Cortex of kidney (tissue), 1 donor: ENCODE measurements at places on chromosomes 3 and 15.

DNA sequence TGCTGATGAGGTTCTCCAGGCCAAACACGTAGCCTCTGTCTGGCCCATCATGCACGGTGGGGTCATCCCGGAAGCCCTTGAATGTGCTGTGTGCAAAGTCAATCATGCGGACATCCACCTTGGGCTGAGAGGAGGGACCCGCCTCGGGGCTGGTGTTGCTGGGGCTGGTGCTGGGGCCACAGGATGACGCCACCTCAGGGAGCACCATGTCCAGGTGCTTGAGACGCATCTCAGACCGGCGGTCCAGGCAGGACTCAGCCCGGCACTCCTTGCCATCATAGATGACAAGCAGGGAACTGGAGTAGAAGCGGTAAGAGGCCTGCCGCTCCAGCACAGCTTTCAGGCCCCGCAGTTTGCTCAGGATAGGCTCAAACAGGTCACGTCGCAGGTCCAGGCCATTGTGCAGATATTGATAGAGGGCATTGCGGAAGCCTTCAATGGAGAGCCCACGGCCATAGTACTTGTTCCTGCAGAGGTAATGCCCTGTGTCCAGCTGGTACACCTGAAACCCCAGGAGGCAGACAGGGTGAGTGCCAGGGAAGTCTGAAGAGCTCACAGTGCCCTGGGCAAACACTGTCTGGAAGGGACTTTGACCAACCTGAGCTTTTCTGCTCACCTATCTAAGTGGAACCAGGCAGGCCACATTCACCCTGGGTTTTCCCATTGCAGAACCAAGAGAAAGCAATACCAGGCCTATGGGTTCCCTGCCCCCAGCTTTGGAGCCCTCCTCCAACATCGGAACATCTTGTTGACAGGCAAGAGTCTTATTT, 3.6 kb upstream of the GMPPB start:
- no peak for DNase-seq

DNA sequence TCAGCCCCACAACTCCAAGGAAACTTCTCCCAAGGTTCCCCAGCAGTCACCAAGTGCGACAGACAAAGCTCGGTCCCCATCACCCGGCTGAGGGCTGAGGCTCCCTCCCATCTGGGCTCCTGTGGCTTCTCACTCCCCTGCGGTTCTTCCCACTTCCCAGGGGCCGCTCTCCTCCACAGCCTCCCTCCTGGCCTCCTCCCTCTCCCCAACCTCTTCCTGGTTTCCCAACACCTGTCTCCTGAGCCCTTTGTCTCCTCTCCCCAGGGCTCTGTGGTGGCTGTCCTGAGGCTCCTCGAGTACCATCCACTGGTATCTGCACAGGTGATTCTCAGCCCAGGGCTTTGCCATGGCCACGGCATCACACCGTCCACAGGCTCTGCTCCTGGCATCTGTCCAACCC, 113.2 kb upstream of the NSMCE3 start:
- no peak for DNase-seq

DNA sequence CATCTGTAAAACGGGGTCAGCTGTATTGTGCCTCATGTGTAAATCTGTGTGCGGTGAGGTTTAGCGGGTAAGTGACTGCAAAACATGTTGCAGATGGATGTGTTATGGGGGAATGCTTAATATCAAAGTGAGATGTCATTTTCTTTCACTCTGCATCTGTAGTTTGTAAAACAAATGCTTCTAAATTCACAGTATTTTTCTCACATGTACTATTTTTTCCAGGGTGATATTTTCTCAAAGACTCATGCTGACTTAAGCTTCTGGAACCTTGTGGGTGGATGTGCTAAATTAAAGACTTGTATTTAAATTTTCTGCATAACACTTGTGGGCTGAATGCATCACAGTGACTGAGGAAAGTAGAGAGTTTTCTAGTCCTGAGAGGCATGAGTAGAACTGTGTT, 115.2 kb upstream of the TP63 start:
- DNase-seq = no peak

DNA sequence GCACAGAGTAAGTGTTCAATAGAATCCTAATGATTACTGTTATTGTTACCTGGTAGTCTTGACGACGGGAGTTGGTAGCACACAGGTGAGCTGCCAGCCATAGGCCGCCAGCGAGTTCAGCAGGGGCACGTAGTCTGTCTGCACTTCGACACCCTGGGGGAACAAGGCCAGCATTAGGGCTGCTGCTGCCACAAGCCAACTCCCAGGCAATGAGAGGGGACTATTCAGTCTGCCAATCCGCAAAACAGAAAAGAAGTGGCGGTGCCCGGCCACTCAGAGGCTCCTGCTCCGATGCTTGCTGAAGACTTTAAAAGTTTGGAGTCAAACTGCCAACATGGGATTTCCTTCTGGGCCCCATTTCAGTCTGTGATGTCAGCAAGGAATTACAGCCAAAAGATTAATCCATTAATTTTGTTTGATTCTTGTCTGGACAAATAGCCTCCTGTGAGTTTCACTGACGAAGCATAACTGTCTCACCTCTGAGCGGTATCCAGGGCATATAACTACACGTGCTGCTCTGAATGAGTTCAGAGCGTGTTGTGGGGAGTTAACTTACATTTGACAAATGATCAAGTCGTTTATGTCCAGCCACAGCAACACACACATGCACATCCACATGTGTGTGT, 61.8 kb downstream of the OXNAD1 start:
- no peak for DNase-seq

GRCh38 chr15:96418146-96418545, 87.6 kb downstream of the NR2F2 start:
- DNase-seq = no peak

DNA sequence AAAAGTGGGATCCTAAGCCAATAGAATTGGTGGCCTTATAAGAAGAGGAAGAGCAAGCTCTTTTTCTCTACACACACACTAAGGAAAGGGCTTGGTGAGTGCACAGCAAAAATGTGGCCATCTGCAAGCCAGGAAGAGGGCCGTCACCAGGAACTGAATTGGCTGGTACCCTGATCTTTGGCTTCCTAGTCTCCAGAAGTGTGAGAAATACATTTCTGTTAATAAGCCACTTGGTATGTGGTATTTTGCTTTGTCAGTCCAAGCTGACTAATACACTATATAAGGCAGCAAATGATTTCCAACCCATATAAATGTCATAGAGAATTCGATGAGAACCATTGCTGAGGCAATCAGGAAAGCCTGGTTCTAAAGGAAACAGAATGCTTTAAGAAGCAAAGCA, 816.3 kb upstream of the SEMA6D start:
- no peak for DNase-seq

DNA sequence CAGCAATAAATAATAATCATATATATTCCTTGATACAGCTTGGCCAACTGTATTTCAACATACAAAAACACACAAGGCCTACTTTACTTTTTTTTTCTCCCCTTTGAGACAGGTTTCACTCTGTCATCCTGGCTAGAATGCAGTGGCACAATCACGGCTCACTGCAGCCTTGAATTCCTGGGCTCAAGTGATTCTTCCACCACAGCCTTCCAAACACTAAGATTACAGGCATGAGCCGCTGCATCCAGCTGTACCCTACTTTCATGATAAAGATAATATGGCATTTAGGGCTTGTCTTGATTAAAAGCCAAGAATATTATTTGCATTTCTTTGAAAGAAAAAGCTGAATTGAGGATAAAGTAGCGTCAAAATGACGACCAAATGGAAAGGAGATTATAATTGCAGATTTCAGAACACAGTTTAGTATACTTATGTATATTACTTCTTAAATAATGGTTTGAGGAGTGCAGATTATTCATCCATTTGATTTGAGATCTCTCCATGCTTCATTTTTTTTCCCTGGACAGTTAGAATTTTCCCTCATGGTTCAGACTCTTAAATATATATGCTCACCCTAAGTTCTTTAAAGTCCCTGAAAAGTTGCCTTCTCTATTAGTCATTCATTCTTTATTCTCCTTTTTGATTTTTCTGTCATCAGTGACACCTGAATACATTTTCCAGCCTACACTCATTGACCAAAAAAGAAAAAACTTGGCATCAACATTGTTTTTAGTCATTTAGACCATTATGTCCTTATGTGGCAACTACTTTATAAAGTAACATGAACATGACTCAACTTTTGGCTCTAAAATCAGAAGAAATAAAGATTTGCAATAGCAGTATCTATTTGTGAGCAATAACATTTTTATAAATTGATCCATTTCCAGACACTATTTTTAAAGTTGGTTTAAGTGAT, 48.5 kb upstream of the MLF1 start:
- no peak for DNase-seq

DNA sequence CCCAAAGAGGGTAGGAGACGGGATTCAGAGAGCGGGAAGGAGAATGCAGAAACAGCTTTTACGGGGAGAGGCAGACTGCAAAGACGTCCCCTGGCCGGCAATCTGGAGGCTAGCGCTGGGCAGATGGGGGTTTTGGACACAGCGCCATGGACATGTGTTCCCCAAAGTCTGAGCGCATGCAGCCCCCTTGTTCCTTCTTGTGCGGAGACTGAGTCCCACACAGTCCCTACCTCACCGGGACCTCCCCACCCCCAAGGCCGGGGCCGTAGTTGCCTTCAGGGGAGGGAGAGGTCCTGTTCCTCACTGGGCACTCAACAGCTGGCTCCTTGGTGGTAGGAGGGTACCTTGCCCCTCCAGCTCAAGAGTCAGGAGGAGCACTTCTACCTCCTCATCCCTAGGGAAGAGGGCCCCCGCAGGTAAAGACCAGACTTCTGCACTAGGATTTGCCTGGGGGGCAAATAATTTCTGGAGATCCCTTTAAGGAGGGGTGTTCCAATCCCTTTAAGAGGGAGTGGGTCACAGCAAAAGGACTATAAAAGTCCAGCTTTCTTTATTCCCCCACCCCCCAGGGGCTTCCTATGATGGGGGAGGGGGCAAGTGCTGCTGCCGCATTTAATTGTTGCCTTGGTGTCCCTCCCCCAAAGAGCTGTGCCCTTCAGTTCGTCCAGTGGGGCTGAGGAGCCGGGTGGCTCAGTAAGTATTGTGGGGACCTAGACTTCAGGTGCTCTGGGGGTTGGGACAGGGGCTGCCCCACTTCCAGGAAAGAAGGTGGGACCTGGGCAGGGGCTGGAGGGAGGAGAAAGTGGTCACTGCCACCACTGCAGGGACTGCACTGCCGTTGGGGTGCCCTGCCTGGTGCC, 3.6 kb upstream of the BAHD1 start:
- DNase-seq = no peak

DNA sequence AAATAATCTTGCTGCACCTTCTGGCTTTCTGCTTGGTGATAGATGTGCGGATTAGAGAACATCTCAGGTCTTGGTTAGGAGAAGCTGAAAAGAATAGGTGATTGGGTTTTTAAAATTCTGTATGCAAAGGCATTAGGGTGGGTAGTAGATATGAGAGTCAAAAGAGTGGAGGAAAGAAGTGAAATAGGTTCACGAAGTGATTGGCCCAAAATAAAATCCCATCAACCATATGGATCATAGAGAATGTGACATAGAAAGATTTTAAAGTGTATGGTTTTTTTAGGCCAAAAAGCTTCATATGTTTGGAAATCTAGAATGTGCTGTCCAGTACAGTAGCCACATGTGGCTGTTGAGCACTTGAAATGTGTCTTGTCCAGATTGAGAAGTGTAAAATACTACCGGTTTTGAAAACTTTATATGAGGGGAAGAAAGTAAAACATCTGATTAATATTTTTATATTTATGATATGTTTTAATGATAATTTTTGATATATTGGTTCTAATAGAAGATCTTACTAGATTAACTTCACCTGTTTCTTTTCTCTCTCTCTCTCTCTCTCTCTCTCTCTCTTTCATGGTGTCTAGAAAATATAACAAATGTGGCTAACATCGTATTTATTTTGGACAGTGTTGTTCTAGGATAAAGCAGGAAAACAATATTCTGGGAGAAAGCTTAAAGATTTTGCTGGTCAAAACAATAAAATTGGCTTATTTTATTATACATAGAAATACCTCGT, 2.9 kb downstream of the MBNL1 start:
- DNase-seq = no peak

DNA sequence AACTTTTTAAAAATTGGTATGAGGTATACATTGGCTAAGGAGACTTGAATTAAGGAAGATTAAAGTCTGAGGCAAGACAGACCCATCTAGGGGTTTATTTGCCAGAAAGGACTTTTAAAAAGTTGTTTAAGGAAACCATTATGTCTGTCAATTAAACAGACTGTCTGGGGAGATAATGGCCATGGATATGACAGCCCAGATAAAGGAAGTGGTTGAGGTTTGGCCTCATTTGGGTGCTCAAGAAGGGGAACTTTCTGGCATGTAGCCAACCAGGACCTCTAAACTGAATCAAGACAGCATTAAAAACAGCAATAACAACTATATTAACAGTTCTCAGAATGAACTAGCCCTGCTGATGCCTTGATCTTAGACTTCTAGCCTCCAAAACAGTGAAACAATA, 9.9 kb upstream of the CD200R1L start:
- no peak for DNase-seq

DNA sequence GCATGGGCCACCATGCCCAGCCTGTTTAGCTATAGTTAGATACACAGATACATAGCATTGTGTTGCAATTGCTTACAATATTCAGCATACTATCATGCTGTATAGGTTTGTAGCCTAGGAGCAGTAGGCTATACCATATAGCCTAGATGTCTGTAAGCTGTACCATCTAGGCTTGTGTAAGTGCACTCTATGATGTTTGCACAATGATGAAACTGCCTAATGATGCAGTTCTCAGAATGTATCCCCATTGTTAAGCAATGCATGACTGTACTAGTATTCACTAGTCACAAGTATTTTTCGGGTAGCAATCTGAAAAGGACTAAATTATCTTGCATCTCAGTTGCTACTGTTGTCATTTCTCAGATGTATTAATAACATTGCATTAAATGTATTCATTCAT, 16.0 kb downstream of the PIGB start:
- no peak for DNase-seq

DNA sequence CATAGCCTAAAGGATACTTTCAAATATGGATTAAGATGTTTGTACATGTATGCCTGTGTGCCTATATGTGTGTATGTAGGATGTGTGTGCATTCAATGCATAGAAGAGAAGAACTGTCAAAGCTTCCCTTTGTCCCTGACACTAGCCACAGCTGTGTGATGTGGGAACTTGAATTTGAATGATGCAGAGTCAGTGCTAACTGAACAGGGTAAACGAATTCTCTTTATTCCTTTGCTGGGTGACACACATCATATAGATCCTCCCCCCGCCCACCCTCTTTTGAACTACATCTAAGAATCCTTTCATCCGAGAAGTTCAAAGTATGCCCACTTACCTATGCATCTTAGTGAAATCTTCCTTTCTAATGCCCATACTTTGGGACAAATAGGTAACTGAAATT, 228.3 kb downstream of the GAP43 start:
- no peak for DNase-seq

DNA sequence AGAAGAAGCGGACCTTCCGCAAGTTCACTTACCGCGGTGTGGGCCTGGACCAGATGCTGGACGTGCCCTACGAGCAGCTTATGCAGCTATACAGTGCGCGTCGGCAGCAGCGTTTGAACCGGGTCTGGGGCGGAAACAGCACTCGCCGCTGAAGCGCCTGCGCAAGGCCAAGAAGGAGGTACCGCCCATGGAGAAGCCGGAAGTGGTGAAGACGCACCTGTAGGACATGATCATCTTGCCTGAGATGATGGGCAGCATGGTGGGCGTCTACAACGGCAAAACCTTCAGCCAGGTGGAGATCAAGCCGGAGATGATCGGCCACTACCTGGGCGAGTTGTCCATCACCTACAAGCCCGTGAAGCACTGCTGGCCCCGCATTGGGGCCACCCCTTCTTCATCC, 390.4 kb upstream of the MEIS2 start:
- DNase-seq = no peak
